Activated CD4-positive, alpha-beta T cell treated with anti-CD3 and anti-CD28 coated beads for 36 hours (primary cell): ENCODE measurements at places on chromosomes 1 and 21. TPM values are rescaled to one million over a fixed set of nuclear protein-coding genes. Genes with fewer than 3 reads are reported as not detected.

- DNase-seq = no peak
Measured at GRCh38 chr1:114337417-114337816, 173.6 kb downstream of the TRIM33 start.

DNA sequence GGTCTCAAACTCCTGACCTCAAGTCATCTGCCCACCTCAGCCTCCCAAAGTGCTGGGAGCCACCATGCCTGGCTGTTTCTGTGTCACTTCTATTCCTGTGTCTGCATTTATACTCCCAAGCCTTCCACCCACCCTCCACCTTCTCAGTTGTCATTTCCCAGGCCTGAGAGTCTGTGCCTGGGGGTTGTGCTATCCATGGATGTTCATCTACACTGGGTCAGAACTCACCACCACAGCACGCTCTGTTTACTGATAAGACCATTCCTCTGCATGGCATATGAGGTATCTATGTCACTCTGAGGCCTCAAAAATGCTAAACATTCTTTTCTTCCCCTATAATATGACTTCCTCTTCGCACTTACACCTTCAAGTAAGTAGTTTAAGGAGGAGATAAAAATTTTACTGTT, 6.1 kb downstream of the NENF start:
- DNase-seq = no peak

DNA sequence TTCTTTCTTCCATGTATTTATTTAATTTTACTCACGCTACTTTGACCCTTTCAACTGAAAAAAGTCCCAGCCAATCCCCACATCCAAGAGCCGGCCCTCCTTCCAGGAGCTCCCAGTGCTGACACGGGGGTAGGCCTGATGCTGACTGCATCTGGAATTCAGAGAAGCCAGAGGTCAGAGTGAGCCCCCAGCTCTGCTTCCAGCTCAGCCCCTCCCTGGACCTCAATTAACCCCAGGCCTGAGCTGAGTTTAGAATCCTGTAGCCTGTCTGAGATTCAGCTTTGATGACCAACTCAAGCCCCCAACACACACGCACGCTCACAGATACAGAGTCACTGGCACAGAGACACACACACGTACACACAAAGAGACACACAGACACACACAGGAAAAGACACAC, 247.9 kb downstream of the NPHP4 start:
- no peak for DNase-seq

The SLC22A15 gene
- 0.23 TPM for total RNA-seq

The LAD1 gene
- total RNA-seq = not detected
